ENCODE measurements at places on chromosomes 2 and 18.

- DNase-seq: no peak
Observed at GRCh38 chr2:203596183-203596582, 61.1 kb upstream of the RAPH1 start.

DNA sequence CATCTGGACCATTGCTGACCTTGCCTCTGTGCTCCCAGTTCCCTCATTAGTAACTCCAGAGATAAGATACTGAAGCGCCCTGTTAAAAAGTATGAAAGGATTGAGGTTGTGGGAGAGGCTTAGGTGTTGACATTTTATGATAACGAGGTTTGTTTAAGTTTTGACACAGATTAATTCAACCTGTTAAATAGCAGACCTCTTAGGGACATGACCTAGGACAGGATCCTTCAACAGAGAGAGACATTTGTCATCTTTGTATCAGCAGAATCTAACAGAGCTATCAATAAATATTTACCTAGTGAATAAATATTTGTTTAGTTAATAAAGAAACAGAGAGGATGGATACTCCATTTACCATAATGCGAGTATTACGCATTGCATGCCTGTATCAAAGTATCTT lies 99.5 kb downstream of the DCC start:
- DNase-seq: no peak

- no peak for DNase-seq
Observed at GRCh38 chr2:12721566-12722446, 5.1 kb downstream of the TRIB2 start.

GRCh38 chr18:36697905-36698304 lies 130.9 kb downstream of the TPGS2 start:
- no peak for DNase-seq

- no peak for DNase-seq
Observed at GRCh38 chr18:42131066-42131929, 176.3 kb downstream of the PIK3C3 start.

Measured in upper lobe of right lung (tissue), 1 donor.